ENCODE measurements at places on chromosomes 5 and 9. TPM values are rescaled to one million over a fixed set of nuclear protein-coding genes. Genes with fewer than 3 reads are reported as not detected.

The SPINK6 gene
- not detected for total RNA-seq

DNA sequence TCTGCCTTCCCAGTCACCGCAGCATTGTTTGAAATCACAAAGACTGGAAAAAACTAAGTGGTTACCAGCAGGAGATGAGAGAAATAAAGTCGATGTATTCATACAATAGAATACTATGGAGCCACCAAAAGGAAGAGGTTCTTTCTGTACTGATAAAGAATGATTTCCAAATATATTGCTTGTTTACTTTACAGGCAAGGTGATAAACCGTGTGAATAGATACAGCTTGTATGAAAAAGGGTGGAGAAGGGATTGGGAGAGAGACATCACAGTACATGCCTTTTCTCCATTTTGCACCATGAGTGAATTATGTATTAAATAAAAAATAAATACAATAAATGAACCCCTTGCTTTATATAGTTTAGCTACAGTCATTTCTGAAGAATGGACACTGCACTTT, 91.7 kb downstream of the RFK start:
- no peak for DNase-seq

DNA sequence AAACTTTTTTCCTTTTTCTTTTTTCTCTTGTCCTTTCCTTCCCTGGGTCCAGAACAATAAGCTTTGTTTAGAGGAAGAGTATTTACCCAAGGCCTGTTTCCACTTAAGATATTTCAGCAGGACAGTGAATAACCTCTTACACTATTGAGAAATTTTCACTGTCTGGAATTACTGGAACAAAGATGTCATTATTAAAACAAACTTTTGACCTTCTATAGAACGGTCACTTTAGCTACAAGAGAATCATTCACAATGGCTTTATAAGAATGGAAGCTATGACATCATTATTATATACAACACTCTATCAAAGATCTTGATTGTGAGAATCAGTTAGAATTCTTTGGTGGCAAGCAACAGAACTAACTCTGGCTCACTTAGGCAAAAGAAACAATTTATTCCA, 22.0 kb upstream of the ARHGAP26 start:
- no peak for DNase-seq

GRCh38 chr5:140244525-140245025, 58.3 kb downstream of the PFDN1 start:
- DNase-seq = peak; percentile 94

- no peak for DNase-seq
These were observed 7.2 kb upstream of the QSOX2 start for GRCh38 chr9:136252846-136253245.

DNA sequence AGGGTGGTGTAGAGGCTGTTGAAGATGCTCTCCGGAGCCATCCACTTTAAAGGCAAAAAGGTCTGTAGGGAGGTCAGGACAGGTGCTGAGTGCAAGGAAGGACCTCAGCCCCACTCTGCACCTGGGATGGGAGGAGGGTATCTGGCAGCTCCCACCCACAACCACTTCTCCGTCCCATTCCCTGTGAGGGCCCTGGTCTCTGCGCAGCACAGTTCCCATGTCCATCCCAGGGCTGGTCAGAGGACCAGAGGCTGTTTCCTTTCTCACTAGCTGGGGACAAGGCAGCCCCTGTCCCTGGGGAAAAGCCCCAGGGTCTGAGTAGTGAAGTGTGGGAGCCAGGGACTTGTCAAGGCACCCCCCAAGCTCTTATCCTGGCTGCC, 33.7 kb upstream of the CSF1R start:
- no peak for DNase-seq

- DNase-seq = peak; percentile 52
These were observed 136.5 kb downstream of the PHF2 start for GRCh38 chr9:93712896-93713295.
